Activated naive CD4-positive, alpha-beta T cell treated with Interleukin-2 at 50 U/mL for 16 hours (primary cell): ENCODE measurements at places on chromosomes 3 and 15.

DNA sequence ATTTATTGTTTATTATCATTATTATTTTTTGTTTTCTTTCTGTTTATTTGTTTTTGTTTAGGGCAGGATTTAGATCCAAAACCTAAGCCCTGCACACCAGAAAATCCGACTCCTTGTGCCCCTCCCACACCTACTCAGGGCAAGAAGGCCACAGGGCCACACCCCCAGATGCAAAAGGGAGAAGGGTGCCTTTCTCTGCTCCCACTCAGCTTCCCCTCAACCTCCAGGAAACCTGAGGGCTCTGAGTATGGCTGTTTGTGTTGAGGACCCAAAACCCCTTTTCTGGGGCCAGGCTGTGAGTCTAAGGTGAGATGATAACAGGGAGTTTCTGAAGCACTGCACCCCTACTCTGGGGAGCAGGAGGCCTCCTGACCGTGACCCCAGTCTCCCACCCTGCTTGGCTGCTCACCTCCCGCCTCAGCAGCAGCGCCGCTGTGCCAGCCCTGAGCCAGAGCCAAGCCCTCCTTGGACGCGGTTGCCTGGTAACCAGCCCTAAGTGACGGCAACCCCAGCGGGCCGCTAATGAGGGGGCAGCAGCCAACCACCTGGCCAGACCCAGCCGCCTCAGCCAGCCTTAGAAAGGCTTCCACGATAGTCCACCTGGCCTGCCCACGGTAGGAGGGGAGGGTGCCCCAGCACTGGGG, 6.4 kb upstream of the C15orf39 start:
- no peak for DNase-seq

GRCh38 chr3:189727158-189727557, 96.0 kb downstream of the TP63 start:
- DNase-seq: no peak

- no peak for DNase-seq
Observed at GRCh38 chr3:14019459-14019858, 105.2 kb downstream of the CHCHD4 start.

DNA sequence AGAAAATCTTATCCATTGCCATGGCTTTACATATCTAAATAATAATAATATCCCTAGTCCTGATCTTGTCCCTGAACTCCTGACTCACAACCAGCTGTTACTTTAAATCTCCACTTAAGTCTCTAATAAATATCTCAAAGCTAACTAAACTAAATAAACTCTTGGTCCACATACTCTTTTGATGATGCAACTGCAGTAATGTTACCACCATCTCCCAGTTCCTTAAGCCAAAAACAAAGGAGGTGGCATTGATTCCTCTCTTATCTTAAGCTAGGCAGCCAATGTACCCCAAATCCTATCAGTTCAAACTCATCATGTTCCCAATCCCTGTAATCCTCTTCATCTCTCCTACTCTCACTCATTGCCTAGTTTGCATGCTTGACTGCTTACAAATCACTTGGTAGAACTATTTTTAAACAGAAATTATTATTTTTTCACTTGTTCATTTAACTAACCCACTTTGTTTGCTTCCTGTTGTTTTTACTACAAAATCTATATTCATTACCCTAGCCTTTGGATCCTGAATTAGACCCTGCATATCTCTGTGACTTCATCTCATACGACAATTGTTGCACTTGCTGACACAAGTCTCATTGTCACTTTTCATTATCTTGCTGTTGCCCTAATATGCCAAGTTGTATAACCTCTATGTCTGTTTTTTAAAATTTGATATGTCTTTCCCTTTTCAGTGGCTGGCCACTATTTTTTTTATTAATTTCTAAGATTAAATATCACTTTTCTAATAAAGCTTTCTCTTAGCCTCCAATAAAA, 462.2 kb downstream of the ZPLD1 start:
- DNase-seq: no peak

DNA sequence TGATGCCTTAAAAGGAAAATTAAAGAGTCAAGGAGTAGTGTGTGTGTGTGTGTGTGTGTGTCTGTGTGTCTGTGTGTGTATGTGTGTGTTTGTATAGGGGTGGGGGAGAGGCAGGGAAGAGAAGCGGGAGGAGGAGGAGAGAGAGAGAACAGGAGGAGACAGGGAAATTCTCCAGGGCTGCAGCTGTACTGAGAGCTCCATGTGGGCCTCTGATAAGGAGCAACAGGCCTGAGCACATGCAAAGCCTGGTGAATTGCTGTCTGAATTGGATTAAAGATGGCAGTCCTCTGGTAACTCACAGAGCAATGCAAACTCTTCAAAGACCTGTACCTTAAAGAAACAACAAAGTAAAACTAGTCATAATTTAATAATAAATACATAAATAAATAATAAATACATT, 70.6 kb downstream of the SEMA6D start:
- DNase-seq: no peak

DNA sequence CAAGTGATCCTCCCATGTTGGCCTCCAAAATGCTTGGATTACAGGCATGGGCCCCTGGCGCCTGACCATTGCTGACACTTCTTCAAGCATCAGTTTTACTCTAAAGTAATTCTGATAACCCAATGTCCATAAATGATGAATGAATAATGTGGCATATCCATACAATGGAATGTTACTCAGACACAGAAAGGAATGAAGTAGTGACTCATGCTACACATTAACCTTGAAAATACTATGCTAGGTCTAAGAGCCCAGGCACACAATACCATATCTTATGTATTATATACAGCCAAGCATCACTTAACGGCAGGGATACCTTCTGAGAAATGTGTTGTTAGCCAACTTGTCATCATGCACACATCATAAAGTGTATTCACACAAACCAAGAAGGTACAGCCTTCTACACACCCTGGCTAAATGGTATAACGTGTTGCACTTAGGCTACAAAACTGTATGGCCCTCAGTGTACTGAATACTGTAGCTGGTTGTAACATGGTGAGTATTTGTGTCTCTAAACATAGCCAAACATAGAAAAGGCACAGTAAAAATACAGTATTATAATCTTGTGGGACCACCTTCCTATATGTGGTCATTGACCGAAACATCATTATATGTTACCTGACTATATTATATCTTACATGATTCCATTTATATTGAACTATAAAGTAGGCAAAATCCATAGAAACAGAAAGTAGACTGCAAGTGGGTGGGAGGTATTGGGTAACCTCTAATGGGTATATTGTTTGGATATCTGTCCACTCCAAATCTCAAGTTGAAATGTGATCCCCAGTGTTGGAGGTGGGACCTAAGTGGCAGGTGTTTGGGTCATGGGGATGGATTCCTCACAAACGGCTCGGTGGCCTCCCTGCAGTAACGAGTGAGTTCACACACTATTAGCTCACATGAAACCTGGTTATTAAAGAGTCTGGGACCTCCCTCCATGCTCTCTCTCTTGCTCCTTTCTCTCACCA, 31.4 kb downstream of the MKRN2 start:
- no peak for DNase-seq

GRCh38 chr3:118968111-118968510, 66.5 kb downstream of the IGSF11 start:
- DNase-seq: no peak

- DNase-seq: peak; percentile 22
Observed at GRCh38 chr15:89442671-89443307, 53.6 kb downstream of the RHCG start.

DNA sequence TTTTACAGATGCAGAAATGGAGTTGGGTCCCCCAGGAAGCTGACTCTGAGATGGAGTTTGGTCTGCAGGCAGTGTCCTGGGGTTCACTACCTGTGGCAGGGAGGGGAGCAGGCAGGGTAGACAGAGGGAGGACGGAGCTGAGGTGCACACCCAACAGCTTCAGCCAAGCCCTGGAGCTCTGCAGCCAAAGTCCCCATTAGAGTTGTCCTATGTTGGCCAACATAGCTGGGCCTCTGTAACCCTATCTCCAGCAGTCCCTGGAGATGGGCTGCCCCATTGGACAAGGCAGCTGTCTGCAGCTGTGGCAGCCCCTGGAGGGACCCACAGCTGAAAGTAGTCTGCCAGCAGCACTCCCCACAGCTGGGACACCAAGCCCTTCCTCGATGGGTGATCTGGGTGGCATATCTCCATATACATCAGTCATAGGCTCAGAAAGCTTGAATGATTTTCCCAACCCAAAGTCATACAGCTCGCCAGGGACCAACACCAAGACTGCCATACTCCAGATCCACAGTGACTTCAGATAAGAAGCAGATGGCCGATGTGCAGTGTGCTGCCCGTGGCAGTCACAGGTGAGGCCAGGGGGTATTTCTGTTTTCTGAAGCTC, 31.9 kb downstream of the STARD5 start:
- DNase-seq: no peak

- no peak for DNase-seq
Observed at GRCh38 chr15:70063261-70063925, 34.3 kb downstream of the TLE3 start.

- no peak for DNase-seq
Observed at GRCh38 chr15:38796589-38796988, 232.0 kb upstream of the RASGRP1 start.

- DNase-seq: no peak
Observed at GRCh38 chr3:185680231-185680630, 94.1 kb downstream of the SENP2 start.

- DNase-seq: no peak
Observed at GRCh38 chr15:95944661-95945255, 385.7 kb upstream of the NR2F2 start.

GRCh38 chr3:69199942-69200341, 77.5 kb upstream of the LMOD3 start:
- DNase-seq: no peak

DNA sequence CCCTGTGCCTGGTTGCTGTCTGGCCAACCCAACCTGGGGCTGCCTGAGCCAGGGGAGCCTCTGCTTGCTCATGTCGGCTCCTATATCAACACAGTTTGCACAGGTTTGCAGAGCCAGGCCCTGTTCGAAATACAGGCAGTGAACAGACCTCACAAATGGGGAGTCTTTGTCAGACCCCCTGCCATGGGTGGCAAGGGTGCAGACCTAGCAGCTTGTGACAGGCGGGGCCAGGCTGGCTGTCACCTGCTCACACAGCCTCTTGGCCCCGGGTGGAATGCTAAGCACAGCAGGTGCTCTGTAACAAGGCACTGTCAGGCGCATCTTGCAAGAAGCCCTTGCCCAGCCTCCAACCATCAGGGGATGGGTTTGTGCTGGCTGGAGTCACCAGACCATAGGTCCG, 47.3 kb downstream of the BDH1 start:
- no peak for DNase-seq

DNA sequence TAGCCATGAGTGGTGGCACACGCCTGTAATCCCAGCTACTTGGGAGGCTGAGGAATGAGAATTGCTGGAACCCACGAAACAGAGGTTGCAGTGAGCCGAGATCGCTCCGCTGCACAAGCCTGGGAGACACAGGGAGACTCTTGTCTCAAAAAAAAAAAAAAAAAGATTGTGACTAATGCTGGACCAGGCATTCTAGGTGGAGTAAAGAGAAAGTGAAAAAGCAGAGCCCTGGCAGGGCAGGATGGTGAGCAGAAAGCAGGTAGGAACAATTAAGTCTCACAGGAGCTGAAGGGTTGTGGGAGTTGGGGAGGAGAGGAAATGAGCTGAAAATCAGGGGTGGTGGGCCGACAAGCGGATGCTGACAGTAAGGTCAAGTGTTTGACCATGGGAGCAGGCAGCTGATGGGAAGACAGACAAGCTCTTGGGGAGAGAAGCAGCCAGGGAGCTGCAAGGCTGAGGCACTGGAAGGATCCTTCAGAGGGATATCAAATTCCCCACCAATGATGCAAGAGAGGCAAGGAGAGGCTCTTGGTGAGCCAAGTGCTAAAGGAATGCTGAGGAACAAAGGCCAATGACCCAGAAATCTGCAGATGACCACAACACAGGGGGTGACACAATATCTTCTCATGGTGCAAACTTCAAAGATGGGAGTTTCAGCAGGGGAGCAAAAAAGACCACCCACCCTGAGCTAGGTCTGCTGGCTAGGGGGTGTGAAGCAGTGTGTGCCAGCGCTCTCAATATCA, 251.1 kb downstream of the ULK4 start:
- no peak for DNase-seq

DNA sequence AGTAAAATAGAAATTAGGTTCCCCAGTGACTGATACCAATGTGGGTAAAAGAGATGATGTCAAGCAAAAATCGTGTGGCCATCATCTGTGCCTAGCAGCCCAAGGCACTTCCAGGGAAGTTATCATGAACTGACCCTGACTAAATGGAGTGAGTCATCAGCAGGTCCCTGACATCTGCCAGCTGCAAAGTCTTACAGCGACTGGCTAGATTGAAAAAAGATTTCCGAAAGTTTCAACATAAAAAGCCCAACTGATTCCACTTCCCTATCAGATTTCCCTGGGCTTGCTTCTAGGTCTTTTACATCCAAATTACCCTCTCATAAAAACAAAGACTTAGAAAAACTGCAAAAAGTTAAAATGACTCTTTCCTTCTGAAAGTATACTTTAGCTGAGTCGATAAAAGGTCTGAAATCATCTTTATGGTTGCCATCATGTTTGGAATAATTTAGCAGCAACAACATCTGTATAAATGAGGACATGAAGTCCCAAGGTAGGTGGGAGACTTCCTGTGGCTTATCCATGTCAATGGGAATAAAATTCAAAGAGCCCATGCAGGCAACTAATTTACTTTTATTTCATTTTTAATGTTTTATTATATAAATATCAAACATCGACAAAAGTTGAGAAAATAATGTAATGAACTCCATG, 342.8 kb downstream of the ERC2 start:
- no peak for DNase-seq

- DNase-seq: no peak
Observed at GRCh38 chr3:120244834-120245225, 40.2 kb downstream of the GPR156 start.

GRCh38 chr3:86969500-86970189, 21.3 kb downstream of the VGLL3 start:
- DNase-seq: no peak

DNA sequence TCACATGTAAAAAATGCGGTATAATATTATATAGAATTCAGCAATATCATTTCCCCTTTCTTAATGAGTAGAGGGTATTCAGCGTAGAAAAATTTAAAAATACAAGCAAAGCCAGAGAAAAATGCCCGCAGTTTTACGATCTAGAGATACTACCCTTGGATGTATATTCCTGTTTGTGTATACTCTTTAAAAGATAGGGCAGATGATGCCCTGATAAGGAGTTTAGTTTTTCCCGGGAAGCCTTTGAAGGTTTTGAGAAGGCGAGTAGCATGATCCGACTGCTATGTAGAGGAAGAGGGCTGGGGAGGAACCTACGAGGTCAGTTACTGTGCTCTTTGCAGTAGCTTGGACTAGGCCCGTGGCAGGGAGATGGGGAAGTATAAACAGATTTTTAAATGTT, 1.2 kb downstream of the YEATS2 start:
- DNase-seq: no peak

DNA sequence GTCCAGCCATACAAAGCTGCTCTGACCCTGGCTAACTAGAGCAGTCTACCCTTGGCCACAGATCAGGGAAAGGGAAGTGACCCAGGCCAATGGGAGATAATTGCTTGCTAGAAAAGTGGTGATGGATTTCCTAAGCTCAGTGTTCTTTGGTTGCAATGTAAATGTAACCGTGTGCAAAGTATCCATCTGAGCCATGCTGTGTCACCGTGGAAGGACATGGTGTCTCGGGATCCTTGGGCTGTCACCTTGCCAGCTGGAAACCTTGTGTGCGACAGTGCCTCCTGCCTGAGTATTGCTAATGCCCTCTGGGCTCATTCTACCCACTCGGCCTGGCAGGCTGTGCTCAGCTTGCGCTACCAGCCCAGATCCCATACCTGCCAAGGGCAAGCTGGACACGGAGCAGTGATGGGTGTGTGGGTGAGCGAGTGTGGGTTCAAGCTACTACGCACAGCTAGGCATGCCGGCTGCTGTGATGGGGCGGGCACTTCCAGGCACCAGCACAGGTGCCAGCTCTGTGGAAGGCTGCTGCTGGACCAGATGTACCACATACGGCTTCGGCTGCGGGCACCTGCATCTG, 10.7 kb upstream of the SIAH2 start:
- DNase-seq: no peak

GRCh38 chr15:60326824-60327654, 70.7 kb downstream of the ANXA2 start:
- DNase-seq: no peak
